NCI-H345 (cell line): ENCODE measurements at places on chromosomes 1 and 21.
A peak's percentile ranks its signal among the peaks of the same experiment; 100 is the strongest.

- no peak for DNase-seq
These were observed 464.5 kb downstream of the KCNT2 start for GRCh38 chr1:196143602-196144342.

- DNase-seq = peak; percentile 18
These were observed 95.6 kb upstream of the C8B start for GRCh38 chr1:57061369-57061768.

DNA sequence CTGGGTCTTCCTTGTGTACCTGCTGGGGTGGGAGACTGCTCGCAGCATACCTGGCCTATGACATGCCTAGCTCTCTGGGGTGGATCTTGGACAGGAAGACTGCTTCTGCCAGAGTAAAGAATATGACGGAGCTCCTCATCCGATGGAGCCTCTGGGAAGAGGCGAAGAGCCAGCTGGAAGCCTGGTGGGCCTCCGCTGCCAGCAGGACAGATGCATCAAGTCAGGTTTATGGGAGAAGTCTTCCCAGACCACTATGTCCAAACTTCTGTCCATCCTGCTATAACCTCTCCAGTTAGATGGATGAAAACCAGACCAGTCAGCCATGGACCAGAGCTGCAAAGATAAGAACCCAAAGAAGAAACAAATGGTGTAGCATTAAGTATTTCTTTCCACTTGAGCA is 27.7 kb upstream of the NGF start:
- no peak for DNase-seq

GRCh38 chr1:44759077-44759476 is 16.3 kb upstream of the RPS8 start:
- DNase-seq = no peak

GRCh38 chr1:25522031-25522655 is 21.3 kb upstream of the LDLRAP1 start:
- no peak for DNase-seq

- no peak for DNase-seq
These were observed 10.2 kb downstream of the JAK1 start for GRCh38 chr1:64956010-64956640.

GRCh38 chr1:99648107-99648506 is 2.2 kb downstream of the PALMD start:
- DNase-seq = no peak

DNA sequence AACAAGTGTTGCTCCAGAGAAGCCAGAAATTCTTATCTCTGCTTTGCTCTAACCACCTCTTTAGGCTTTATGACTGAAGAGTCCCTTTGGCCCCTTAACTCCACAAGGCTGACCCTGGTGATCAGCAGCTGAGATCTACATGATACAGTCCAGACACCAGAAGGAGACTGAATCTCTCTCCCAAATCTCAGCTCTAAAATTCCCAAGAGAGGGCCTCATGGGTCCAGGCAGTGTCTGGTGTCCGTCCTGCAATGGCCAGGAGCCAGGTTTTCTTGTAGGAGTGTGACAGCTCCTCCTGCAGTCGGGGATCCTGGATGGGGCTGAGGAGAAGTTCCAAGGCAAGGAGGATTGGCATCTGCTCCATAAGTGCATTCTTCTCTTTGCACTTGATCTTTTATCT is 35.3 kb downstream of the L1TD1 start:
- no peak for DNase-seq

DNA sequence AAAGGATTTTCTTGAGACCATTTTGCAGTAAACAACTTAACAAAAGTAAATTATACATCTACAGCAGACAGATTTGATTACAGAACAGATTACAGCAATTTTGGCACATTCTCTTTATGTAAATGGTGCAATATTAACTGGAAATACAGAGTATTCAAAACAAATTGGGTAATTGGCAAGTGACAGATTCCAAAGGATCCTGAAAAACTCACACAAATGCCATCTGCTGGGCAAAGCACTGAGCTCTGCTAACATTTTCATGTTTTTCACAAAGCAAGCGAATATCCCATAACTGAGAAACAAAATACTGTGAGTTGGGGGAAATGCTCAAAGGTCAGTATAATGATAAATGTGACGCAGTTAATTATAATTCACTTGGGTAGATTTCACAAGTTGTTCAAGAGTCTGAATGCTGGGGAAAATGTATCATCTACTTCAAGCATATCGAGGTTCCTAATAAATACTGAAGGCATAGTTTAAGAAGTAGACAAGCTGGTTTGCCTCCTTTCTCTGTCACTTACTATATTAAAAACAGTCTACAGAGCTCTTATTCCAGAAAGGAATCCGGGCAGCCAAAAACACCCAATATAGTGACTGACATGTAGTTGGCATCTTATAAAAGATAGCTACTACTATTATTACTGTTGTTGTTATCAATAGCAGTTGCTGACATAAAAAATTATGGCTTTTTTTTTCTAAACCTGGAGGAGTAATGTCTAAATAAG is 75.8 kb upstream of the SDC3 start:
- DNase-seq = no peak

DNA sequence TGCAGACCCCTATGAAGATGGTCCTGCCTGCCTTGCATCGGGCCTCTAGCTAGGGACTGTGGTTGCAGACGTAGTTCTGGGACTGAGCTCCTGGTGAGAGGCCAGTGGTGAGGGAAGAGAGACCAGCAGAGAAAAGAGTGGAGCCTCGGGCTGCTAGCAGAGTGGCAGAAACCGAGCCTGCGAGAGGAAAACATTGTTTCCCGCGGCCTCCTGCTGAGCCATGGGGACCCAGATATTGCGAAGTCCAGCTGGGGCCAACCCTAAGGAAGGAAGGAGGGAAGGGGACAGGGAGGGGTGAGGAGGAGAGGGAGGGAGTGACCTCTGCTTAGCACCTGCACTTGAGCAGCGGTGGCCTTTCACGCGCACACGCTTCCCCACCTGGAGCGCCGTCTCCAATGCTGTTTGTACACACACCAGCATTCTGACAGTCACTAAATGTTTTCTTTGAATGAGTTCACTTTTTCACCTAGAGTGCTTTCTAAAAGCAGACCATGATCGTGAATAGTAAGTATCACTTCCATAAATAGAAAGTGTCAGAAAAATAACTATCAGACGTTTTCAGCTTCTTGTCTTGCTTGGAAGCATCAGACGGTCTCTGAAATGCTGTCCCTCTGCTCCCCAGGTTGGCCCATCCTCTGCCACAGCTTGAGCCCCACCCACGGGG is 2.5 kb upstream of the FNDC10 start:
- DNase-seq = no peak

- DNase-seq = no peak
These were observed 40.2 kb downstream of the SMG7 start for GRCh38 chr1:183512450-183512849.

- DNase-seq = no peak
These were observed 1.8 kb downstream of the C2CD2 start for GRCh38 chr21:41951876-41952567.

DNA sequence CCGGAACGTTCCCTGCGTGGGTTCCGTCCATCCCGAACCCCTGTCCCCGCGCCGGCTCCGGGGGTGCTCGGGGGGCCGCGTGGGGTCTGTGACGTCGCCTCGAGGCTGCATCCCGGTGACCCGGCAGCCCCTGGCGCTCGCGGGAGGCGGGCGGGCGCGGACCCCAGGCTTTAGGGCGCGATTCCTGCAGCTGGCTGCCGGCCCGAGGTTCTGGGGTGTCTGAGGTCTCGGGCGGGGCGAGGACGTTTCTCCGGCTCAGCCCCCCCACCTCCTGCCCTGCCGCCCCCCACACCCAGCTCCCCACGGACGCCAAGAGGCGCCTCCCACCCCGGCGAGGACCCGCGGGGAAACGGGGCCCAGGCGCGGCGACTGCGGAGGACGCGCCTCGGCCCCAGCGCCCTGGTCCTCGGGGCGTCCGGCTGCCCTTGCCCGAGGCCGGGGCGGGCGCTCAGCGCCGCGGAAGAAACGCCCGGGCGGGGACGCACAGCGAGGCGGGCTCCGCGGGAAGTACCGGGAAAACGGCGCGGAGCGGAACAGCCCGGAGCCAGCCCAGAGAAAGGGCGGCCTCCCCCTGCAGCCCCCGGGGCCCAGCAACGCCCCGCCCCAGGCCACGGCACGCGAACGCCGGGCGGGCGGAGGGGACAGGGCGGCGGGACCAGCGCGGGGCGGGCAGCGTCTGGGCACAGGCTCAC is 1.3 kb upstream of the PCBP3 start:
- DNase-seq = peak; percentile 46

DNA sequence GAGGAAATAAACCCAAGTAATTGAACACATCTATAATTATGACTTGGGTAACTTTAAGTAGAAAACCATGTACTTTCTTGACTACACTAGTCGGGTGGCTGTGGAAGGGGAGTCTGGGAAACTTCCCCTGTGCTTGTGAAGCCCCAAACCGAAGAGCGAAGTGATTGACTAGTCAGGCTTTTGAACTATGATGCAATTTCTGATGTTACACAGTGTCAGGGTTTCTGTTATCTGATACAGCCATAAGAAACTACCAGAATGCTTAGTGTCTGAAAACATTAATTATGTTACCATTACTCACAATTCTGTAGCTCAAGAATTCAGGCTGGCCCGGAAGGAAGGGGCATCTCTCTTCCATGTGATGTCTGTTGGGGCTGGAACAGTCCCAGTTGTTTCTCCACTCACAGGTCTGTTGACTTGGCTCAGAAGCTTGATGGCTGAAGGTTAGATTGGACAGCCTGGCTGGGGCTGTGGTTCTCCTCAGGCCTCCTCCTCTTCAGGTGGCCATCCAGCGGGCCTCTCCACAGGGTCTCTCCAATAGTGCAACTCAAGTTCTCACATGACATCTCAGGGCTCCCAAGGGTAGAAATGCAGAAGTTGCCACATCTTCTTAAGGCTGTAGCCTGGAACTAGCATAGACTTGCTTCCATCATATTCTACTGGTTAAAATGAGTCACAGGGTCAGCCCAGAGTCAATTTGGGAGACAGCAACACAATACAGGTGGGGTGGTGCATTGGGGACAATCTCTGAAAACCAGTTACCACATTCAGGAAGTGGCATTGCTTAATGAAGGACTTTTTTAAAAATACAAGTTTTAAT is 8.3 kb upstream of the C8B start:
- DNase-seq = no peak

GRCh38 chr1:230320804-230321203 is 105.3 kb downstream of the PGBD5 start:
- no peak for DNase-seq

- DNase-seq = no peak
These were observed 3.0 kb downstream of the EPS15 start for GRCh38 chr1:51515982-51516648.

DNA sequence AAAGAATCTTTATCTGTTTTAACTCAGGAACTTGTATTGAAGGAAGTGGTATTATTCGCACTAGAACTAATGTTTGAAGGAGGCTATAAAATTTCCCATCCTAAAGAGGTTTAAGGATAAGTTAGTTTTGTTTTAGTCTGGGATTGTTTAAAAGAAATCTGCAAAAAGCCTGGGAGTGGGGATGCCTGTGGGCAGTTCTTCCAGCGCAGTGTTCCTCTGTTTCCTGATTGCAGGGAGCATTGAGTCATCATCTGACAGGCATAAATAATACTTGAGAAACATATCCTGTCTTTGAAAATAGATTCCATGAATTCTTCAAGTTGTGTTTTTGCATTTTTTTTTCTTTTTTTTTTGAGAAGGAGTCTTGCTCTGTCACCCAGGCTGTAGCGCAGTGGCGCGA is 350.8 kb upstream of the PTBP2 start:
- no peak for DNase-seq

- DNase-seq = no peak
These were observed 61.3 kb downstream of the H3-3A start for GRCh38 chr1:226123591-226124471.

DNA sequence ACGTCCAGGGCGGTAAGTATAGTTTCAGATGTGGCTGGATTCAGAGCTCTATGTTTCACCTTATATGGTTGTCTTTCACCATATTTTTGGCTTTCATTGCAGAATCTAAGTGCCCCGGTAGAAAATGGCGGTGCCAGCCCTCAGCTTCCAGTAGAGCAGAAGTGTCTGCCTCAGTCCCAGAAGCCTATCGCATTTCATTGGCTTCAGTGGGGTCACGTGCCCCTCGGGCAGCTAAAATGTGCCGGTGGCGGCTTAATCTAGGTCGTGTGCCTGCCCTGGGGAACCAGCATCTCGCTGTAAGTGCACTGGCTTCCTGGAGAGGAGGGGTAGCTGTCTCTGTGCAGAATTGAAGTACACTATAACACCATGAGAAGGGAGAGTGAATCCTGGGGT is 107.4 kb upstream of the MAGI3 start:
- DNase-seq = no peak

DNA sequence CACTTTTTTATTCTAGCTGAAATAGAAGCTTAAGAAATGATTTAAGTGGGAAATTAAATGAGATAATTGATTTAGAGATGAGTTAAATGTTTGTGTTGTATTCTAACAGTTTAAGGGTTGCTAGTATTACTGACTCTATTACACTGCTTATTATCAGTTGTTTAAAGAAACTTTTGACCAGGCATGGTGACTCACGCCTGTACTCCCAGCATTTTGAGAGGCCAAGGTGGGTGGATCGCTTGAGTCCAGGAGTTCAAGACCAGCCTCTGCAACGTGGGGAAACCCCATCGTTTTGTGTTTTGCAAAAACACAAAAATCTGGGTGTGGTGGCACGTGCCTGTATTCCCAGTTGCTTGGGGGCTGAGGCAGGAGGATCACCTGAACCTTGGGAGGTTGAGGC is 14.2 kb downstream of the CLIC4 start:
- DNase-seq = no peak

GRCh38 chr1:220007438-220007837 is 38.9 kb downstream of the EPRS1 start:
- no peak for DNase-seq

GRCh38 chr1:160224606-160225005 is 19.4 kb downstream of the PEA15 start:
- no peak for DNase-seq

- DNase-seq = peak; percentile 96
These were observed at the start of gene INKA2 for GRCh38 chr1:111739194-111739924. Gene INKA2 (minus strand): TSS chr1:111739395. CDS start chr1:111739242, 153 bp downstream.

DNA sequence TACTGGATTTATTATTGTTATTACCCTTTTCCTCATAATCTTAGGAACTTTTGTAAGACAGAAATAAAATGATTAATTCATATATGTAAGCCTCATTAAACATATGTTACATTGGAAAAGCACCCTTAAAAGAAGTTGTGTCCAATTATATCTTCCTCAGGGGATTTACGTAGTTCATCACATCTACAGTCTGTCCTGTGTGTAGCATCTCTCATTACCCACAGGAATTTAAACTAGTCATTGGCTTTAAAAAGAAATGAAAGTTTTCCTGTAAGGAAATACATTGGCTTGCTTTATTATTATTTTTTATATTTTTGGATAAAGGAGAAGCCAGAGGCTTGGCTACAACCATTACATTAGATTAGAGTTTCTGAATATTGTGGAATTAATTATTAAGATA is 56.1 kb downstream of the SWT1 start:
- no peak for DNase-seq

DNA sequence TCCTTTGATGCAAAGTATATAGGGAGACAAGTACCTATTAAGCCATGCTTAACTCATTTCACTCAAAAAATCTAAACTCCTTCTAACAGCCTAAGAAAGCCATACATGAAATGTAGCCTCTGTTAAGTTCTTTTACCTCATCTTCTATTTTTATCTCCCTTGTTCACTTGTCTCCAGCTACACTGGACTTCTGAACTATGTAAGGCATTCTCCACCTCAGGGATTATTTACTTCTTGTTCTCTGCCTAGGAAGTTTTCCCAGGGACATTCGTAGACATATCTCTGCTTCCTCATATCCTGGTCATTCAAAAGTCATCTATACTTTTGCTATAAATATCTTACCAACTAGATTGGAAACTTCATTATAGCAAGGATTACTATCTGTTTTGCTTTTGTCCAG is 96.9 kb downstream of the COP1 start:
- no peak for DNase-seq

GRCh38 chr1:228410015-228410414 is 3.4 kb upstream of the TRIM11 start:
- no peak for DNase-seq
